Hematopoietic multipotent progenitor cell (in vitro differentiated cells): ENCODE measurements at places on chromosomes 6 and 20. TPM values are rescaled to one million over a fixed set of nuclear protein-coding genes. Genes with fewer than 3 reads are reported as not detected.

SLPI gene
- not detected for total RNA-seq

ABHD16B gene
- 0.27 TPM for total RNA-seq

GPR63 gene
- 0.54 TPM for total RNA-seq

SYNE1 gene
- total RNA-seq = 95.3 TPM

GCNT2 gene
- 12.7 TPM for total RNA-seq

SLC26A8 gene
- total RNA-seq = 0.27 TPM

PDYN gene
- total RNA-seq = not detected

DPPA5 gene
- total RNA-seq = not detected

FNDC1 gene
- total RNA-seq = under 0.01 TPM

KCNQ5 gene
- 6.7 TPM for total RNA-seq

LGSN gene
- under 0.01 TPM for total RNA-seq

ECHDC1 gene
- 11.6 TPM for total RNA-seq

NKAIN4 gene
- total RNA-seq = not detected

TBX18 gene
- total RNA-seq = under 0.01 TPM

MMP24OS gene
- 20.2 TPM for total RNA-seq

SPEF1 gene
- under 0.01 TPM for total RNA-seq

LCA5 gene
- 0.81 TPM for total RNA-seq

GPR6 gene
- total RNA-seq = not detected

LPIN3 gene
- 0.27 TPM for total RNA-seq

MTFR2 gene
- 1.9 TPM for total RNA-seq

TGM2 gene
- 1.9 TPM for total RNA-seq

IGF2R gene
- total RNA-seq = 3.8 TPM

RAET1L gene
- total RNA-seq = not detected

CDSN gene
- under 0.01 TPM for total RNA-seq

CRISP3 gene
- total RNA-seq = under 0.01 TPM

PRRT1 gene
- 0.27 TPM for total RNA-seq

MCCD1 gene
- total RNA-seq = not detected

COL9A1 gene
- total RNA-seq = not detected

TFAP2C gene
- total RNA-seq = under 0.01 TPM

DZANK1 gene
- 1.9 TPM for total RNA-seq

SLC24A3 gene
- 1.9 TPM for total RNA-seq

COX4I2 gene
- total RNA-seq = not detected

CLVS2 gene
- total RNA-seq = under 0.01 TPM
